GDM1 (cell line): ENCODE measurements at places on chromosomes 12 and 14.
A peak's percentile ranks its signal among the peaks of the same experiment; 100 is the strongest.

DNA sequence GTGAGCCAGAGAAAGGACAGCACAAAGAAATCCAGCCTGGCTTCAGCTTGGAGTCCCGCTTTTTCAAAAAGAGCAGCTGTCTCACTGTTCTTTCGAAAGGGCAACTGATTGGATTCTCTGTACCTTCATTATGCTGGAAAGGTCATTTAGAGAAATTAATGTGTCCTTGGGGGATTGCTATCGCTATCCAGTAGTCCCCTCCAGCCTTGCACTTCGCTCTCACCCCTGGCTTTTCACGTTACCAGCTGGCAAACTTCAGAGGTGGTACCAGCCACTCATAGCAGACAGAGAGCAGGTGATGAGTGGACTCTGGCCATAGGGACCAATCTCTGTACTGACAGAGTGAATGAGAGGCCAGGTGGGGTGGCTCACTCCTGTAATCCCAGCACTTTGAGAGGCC is 11.8 kb upstream of the NUAK1 start:
- DNase-seq, result no peak

DNA sequence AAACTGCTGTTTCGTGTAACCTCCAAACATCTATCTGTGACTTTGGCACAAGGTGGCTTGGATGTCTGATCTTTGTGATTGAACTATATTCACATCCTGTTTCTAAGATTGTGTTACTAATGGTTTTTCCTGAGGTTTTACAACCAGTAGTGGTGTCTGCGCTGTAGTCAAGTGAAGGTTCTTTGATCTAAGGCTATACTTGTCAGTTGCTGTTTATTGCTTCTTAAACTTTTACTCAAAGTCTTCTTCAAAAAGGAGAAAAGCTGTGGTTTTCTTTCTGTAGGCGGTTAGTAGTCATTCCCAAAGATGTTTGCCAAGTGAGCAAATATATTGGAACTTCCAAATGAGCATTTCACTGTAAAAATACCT is 12.3 kb upstream of the CALM1 start:
- no peak for DNase-seq

DNA sequence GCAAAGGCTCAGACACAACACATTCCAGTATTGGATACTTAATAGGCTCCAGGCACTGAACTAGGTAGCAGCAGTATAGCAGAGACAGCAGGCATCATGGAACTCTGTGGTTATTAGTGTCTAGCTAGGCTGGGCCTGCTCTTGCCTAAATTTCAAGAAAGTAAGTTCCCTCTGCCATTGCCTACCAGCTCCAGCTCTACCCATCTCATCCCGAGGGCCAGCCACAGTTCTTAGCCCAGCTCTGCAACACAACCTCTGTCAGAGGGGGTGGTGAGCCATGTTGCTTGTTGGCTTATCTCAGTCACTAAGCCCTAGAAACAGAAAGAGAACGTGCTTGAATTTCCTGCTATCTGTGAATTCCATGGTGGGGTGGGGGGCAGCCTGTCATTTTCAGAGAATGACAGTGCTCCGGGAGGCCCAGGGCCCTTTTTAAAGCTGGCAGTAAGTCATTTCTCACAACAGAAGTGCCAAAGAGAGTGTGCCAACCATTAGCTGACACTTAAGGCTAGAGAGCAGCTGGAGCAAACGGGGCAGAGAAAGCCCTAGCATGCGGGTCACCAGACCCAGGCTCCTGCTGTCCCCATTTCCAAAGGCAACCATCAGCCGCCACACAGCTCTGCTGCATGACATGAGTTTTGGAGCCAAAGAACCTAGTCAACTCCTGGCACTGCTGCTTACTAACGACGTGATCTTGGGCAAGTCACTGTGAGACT is 105.9 kb downstream of the PRMT8 start:
- no peak for DNase-seq

- no peak for DNase-seq
Observed at GRCh38 chr12:65926119-65926908, 102.0 kb downstream of the HMGA2 start.

- DNase-seq, result no peak
Observed at GRCh38 chr12:23534196-23534595, 415.3 kb downstream of the SOX5 start.

- DNase-seq, result peak; percentile 76
Observed at GRCh38 chr14:92651106-92651757, 97.2 kb downstream of the LGMN start.

GRCh38 chr14:92797935-92798653 is 4.0 kb downstream of the GOLGA5 start:
- no peak for DNase-seq

- DNase-seq, result no peak
Observed at GRCh38 chr14:26996246-26996645, 398.4 kb upstream of the NOVA1 start.

- DNase-seq, result no peak
Observed at GRCh38 chr12:3282384-3282670, 205.1 kb downstream of the TSPAN9 start.

DNA sequence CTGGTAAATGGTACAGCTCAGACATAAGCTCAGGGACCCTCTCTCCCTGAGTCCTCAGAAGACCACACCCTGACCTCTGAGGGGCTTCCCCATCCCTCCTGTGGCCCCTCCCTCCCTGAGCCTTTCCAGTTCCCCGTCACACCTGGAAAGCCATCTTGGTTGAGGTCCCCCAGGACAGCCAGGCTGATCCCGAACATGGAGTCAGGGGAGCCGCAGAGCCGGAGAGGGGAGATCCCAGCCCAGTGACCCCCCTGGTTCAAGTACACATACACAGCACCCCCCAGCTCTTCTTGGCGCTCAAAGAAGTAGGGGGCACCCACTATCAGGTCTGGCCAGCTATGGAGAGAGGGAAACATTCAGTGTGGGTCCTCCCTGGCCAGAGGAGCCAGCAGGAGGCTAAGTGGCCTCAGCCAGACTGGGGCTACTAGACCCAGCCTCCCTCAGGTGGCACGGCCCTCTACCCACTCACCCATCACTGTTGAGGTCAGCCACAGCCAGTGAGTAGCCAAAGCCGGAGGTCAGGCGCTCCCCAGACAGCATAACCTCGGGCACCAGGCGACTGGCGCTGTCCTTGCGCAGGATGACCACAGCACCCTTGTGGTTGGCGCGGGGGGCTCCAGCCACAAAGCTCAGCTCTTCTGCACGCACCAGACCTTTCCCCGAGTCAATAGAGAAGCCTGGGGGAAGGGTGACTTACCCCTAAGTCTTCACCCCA is 9.3 kb downstream of the ITGA7 start:
- DNase-seq, result no peak

- no peak for DNase-seq
Observed at GRCh38 chr12:5395443-5396271, 36.3 kb upstream of the NTF3 start.

DNA sequence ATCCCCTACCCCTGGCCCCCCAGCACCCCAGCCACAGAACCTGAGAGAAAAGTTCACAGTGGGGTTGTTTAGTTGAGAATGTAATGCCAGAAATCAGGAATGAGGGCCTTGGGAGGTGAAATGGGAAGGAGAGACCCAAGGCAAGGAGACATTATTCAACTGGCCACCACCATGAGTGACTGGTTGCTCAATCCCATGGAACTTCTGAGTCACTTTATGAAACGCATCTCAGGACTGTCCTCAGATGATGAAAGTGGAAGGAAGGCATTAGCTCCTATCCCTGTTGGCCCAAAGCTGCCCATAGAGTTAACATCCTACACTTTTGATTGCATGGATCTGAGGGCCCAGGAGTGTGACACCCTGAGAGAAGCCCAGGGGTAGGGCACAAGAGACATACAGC is 25.4 kb upstream of the TCL1A start:
- DNase-seq, result no peak

DNA sequence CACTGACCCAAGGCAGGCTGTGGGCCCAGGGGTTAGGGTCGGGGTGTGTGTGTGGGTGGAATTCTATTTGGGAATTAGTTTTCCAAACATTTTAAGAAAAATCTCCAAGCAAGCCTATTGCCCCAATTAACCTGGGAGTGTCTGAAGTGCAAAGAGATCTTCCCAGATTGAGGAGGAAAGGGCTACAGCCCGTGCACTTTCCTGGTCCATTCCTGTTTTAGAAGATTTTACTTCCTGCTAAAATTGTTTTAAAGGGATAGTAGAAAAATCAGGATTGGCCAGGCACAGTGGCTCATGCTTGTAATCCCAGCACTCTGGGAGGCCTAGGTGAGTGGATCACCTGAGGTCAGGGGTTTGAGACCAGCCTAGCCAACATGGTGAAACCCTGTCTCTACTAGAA is 5.3 kb downstream of the DCTN2 start:
- no peak for DNase-seq
